ENCODE measurements at places on chromosomes 11 and 22.

DNA sequence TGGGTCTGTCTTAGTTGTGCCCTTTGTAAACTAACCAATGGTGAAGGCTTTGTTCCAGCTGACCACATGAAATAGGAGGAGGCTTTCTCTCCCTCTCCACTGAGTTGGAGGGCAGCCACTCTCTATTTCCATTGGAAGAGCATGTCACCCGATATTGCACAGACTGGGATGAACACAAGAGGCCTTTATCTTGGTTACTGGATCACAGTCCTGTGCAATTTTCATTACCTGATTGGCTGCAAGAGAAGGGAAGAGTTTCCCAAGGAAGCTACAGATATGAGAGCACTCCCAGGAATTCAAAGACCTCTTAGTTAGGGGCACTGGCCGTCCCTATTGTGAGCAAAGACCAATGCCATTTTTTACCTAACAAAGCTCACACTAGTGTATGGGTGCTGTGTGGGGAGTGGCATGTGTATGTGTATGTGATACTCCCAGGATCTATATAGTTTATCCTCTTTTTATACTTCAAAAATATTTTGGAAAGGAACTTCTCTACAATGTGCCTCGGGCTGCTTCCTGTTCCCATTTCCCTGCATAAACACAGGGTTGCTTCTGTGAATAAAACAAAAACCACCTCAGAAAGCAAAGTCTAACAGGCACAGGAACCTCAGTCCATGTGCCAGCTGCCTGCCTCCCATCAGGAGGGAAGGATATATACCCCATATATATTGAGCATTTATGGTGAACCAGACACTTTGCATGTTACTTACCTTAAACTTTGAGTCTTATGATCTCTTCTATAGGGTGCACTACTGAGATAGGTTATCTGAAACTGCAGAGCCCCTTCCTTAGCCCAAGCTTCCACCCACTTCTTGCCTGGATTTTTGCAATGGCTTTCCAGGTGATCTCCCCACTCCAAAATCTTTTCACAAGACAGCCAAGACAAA is 126.5 kb downstream of the RASSF10 start:
- DNase-seq: no peak

- DNase-seq: no peak
Observed at GRCh38 chr11:3090096-3090901, 33.1 kb upstream of the CARS1 start.

DNA sequence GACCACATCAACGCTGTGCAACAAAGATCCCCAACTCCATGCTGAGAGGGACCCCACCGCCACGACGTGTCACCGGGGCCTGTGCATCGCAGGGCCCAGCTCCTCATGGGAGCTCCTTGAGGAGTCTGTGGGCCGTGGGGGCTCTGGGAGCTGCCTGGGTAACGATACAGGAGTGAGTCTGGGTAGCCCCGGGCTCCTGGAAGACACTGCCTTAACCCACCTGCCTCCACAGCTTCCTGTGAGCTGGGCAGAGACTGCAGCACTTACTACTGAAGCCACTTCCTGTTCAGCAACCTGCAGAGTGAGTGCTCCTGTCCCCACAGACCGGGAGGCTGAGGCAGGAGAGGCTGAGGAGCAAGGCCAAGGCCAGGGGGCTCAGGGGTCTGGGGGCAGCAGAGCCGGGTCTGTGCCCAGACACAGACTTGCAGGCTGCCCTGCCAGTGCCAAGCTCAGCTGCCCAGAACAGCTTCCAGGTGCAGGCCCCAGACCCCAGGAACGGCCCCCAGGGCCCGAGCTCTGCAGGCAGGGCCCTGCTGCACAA is 226.7 kb downstream of the BRD1 start:
- no peak for DNase-seq

DNA sequence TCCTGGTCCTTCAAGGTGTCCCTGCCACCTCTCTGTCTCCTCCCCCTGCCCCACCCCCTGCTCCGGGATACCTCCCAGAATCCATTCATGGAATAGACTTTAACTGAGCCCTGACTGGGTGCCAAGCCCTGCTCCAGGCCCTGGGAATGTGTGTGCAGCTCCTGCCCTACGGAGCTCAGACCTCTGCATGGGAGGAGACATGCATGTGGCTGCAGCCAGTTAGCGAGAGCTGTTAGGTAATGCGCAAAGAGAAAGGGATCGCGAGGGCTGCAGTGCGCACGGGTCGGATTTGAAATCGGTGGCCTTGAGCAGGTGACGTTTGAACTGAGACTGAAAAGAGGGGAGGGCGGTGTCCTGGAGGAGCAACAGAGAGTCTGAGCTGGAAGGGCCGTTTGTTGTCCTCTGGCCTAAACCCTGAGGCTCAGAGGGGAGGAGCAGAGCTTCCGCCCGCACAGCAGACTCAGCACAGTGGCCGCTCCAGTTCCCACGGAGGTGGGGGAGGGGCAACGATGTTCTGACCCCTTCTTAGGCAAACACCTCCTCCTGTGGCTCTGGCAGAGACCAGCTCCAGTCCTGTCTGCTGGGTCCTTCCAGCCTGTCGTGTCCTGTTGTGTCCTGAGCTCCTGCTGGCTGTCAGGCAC is 19.8 kb upstream of the LRRC10B start:
- no peak for DNase-seq

GRCh38 chr22:25362215-25362882 is 142.9 kb downstream of the CRYBB2 start:
- no peak for DNase-seq

DNA sequence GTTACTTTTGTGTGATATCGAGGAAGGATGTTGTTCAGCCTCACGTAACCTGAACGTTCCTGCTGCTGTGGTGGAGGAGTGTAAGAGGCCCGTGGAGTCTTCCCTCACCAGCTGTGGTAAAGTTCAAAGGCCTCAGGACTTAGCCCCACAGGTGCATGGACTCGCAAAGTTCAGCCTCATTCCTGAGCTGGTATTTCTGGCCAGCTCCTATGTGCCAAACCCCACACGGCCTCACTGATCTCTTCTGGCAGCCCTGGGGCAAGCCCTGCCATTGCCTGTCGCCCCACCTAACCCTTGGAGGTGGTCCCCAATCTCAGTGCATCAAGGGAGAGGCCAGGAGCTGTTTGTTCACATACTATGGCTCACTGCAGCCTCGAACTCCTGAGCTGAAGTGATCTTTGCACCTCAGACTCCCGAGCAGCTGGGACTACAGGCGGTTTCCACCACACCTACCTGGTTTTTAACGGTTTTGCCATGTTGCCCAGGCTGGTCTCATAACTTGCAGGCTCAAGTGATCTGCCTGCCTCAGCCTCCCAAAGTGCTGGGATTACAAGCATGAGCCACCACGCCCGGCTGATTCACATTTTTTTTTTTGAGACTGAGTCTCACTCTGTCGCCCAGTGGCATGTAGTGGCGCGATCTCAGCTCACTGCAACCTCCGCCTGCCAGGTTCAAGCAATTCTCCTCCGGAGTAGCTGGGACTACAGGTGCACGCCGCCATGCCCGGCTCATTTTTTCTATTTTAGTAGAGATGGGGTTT is 2.2 kb downstream of the PHRF1 start:
- no peak for DNase-seq

GRCh38 chr22:42562279-42562678 is 8.5 kb downstream of the SERHL2 start:
- no peak for DNase-seq

GRCh38 chr11:43953521-43953920 is 11.1 kb downstream of the C11orf96 start:
- no peak for DNase-seq

GRCh38 chr11:10413268-10413667 is 41.8 kb upstream of the AMPD3 start:
- no peak for DNase-seq

DNA sequence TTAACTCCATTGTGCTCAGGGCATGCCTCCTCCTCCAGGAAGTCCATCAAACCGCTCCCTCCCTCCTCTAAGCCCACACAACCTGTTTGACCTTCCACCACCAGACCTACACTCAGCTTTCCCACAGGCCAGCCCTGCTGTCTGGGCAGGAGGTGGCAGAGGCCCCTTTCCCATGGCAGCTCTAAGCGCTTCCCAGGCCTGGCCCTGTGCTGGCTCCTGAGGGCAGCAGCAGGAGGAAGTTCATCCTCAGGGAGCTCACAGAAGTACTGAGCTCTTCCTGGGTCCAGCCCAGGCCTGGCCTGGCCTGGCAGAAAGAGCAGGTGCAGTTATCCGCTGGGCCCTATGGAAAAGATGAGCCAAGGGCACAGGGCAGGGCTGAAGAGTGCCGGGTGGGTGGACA is 31.4 kb downstream of the ARAP1 start:
- no peak for DNase-seq

GRCh38 chr11:35033011-35033410 is 106.0 kb upstream of the CD44 start:
- no peak for DNase-seq

GRCh38 chr11:11710556-11710955 is 88.8 kb upstream of the GALNT18 start:
- DNase-seq: no peak

- no peak for DNase-seq
Observed at GRCh38 chr11:134645576-134645975, 233.5 kb upstream of the B3GAT1 start.

DNA sequence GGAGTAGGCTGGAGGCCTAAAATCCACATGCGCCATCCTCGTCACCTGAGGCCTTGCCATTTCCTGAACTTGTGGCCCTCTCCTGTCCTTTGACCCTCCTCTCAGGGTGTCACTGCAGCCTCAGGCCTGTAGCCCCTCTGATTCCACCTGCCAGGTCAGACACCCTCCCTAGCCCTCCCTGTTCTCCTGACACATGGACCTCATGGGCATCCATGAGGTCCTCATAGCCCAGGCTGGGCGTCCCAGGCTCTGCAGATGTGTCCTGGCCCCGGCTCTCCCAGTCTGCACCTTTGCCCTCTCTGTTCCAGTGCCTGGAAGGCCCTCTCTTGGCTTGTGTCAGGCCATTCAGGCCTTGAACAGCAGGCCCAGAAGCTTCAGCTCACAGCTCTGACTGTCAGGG is 15.8 kb downstream of the RAB36 start:
- no peak for DNase-seq

- DNase-seq: no peak
Observed at GRCh38 chr22:25383892-25384291, 164.5 kb downstream of the CRYBB2 start.
